ENCODE measurements at places on chromosomes 11 and 22. TPM values are rescaled to one million over a fixed set of nuclear protein-coding genes. Genes with fewer than 3 reads are reported as not detected.

The EMID1 gene
- not detected for total RNA-seq

The B3GAT1 gene
- 0.24 TPM for total RNA-seq

- DNase-seq = no peak
- H3K4me1 ChIP-seq = no peaks in the 10 kb centered on the region
- no peak overlapping the region for H3K4me3 ChIP-seq
Measured at GRCh38 chr11:100630898-100631297, 56.2 kb upstream of the ARHGAP42 start.

DNA sequence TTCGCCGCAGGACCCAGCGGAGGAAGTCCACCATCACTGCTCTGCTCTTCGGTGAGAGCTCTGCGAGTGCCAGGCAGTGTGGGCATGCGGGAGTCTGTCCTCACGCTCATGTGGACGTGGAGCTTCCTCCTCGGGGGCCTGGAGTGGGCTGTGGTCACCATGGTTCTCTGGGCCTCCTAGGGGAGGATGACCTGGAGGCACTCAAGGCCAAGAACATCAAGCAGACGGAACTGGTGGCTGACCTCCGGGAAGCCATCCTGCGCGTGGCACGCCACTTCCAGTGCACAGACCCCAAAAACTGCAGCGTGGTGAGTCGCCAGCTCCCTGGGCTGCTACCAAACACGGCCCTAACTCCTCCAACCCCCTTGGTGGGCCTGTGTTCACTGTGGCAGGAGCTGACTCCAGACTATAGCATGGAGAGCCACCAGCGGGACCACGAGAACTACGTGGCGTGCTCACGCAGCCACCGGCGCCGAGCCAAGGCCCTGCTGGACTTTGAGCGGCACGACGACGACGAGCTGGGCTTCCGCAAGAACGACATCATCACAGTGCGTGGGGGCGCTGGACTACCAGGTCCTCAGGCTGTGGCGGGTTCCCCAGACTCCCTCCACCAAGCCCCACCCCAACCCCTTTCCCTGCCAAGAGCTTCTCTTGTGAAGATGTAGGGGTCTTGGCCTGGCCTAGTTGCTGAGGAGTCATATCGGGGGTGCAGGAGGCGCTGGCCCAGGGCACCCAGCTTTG lies 36.8 kb downstream of the SGSM3 start:
- no peak for DNase-seq
- no peak overlapping the region for H3K4me3 ChIP-seq
- no peak overlapping the region for H3K27ac ChIP-seq

GRCh38 chr11:66327171-66328030 lies 8.8 kb downstream of the RIN1 start:
- no peaks in the 10 kb centered on the region for H3K27me3 ChIP-seq
- no peak for DNase-seq
- H3K4me3 ChIP-seq = no peak overlapping the region
- H3K4me1 ChIP-seq = peaks cover 27% of the 10 kb centered on the region

All from activated CD4-positive, alpha-beta memory T cell treated with anti-CD3 and anti-CD28 coated beads for 36 hours (primary cell).